ENCODE measurements at places on chromosomes 12 and 14.

DNA sequence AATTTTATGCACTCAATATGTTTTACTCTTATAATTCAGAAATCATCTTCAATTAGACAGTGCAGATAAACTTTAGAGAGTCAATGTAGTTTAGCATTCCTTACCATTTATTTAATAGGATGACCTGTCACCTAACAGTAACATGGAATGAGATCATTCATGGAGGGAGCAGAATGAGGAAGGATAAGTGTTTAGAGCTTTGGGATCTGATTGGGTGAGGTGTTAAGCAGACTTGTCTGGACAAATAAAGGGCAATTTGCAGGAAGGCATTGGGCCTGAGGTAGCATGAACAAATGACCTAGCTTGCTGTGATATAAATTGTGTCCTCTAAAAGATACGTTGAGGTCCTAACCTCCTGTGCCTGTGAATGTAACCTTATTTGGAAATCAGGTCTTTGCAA, 187.4 kb downstream of the C12orf42 start:
- DNase-seq: no peak

GRCh38 chr14:22664261-22664660, 20.1 kb upstream of the OR6J1 start:
- peak; percentile 64 for DNase-seq

GRCh38 chr12:130661059-130661458, 55.0 kb downstream of the RIMBP2 start:
- no peak for DNase-seq

- no peak for DNase-seq
These were observed 50.9 kb downstream of the RFLNA start for GRCh38 chr12:124345795-124346194.

DNA sequence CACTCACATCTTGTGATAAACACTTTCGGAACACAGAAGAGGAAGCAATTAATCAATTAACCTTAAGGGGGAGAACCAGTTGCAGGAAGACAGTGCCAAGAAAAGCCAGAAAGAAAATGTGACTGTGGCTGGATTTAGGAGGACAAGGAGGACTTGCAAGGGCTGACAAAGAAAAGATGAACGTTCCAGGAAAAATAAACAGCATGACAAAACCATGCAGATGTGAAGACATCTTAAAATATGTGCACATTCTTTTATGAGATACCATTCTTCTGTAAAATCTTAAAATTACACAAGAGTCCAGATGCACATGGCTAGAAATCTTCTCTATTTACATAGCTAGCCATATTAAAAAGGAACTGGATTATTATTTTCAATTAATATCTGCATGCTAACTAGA, 33.4 kb downstream of the KITLG start:
- no peak for DNase-seq

- no peak for DNase-seq
These were observed 42.1 kb upstream of the RNASE3 start for GRCh38 chr14:20848955-20849570.

DNA sequence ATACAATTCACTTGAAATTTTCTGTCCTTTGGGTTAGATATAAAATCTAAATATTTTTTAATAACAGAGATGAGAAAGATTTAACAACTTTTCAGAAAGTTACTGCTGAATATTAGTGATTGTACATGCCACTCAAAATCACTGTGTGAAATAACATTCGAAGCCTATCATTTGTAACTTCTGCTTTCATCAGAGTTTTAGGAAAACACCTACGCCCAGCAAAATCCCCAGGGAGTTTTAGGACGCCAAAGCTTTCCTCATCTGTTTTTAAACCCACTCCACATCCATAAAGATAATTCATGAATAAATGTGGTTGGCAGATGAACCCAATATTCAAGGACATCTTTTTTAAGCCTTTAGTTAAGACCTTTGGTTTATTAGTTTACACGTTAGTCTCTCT, 23.9 kb downstream of the TC2N start:
- DNase-seq: no peak

DNA sequence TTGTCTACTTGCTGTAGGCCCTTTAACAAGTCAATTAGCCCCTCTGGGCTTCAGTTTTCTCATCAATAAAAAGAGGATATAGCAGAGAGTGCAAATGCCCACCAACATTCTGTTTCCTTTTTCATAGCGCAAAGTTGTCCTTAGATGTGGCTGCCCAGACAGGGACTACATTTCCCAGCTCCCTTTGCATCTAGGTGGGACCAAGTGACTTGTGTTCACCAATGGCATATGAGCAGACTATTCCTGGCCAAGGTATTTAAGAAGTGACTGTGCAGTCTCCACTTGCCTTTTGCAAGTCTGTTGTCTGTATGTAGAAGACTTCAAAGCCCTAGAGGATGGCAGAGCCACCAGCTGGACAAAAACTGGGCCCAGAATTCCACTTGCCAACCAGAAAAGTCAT, 59.7 kb downstream of the DAO start:
- peak; percentile 41 for DNase-seq

GRCh38 chr14:68671909-68672308, 121.0 kb downstream of the ZFP36L1 start:
- no peak for DNase-seq

GRCh38 chr12:126030573-126030972, 965.3 kb downstream of the AACS start:
- no peak for DNase-seq

GRCh38 chr12:11075642-11076041, 13.5 kb upstream of the TAS2R46 start:
- DNase-seq: no peak

GRCh38 chr12:27382171-27382795, 49.6 kb downstream of the BMAL2 start:
- DNase-seq: no peak

GRCh38 chr12:14776236-14776961, 26.9 kb downstream of the WBP11 start:
- no peak for DNase-seq

GRCh38 chr12:52090291-52090690, 10.8 kb downstream of the SMIM41 start:
- no peak for DNase-seq

GRCh38 chr12:101671157-101671791, 26.2 kb upstream of the CHPT1 start:
- DNase-seq: no peak
